Stimulated activated CD8-positive, alpha-beta memory T cell treated with anti-CD3 and anti-CD28 coated beads, Interleukin-7, amount 100 ng/mL, for 24 hours (primary cell): ENCODE measurements at places on chromosomes 16 and 17.

GRCh38 chr17:18141210-18141803, 32.8 kb downstream of the MYO15A start:
- no peak for DNase-seq

- DNase-seq: no peak
Observed at GRCh38 chr16:10581507-10581906, 1.1 kb upstream of the EMP2 start.

- DNase-seq: no peak
Observed at GRCh38 chr17:8426094-8426720, 9.5 kb upstream of the NDEL1 start.

DNA sequence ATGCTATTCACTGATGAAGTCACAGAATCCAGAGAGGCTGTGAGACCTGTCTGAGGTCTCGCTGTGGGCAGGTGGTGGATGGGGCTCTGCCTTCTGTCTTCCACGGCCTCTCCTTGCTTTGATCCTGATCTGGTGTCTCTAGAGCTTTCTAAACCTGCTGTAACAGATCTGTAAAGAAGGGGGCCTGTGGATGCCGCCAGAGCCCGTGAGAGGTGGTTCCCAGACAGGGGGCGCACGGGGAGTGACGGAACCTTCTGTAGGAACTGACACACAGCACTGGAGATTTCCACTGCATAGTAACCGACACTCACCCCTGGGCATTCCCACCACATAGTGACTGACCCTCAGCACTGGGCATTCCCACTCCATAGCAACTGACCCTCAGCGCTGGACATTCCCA, 16.0 kb downstream of the CBFA2T3 start:
- no peak for DNase-seq

DNA sequence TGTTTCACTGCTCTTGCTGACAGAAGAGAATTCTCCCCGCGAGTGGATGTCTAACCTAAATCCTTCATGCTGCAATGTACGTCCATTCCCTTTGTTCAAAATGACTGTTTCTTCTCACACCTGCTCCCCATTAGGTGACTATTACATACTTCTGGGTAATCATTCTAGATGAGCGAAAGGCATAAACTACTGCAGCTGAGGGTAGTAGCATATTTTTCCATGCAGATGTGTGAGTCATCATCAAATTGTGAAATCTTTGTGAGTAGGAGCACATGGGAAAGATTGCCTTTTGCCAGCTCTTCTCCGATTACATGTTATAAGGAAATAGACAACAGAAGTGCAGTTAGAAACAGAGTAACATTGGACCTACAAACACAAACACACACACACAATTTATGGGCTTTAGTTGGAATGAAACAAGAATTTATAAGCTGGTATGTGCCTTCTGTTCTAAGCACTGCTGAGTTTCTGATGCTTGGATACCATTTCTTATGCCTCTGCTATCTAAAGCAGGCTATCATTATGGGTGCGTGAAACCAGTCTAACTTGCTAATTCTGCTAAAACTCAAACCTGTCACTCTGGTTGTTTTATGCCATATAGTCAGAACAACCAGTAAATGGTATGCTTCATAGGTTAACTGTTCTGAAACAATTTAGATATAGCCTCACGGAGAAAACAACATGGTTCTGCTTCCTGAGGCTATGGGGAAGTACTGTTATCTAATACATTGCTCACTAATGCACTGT, 346.9 kb upstream of the PSMD7 start:
- no peak for DNase-seq

GRCh38 chr17:69448431-69449102, 34.1 kb downstream of the MAP2K6 start:
- no peak for DNase-seq

GRCh38 chr16:15958703-15959348, 9.4 kb downstream of the ABCC1 start:
- no peak for DNase-seq

DNA sequence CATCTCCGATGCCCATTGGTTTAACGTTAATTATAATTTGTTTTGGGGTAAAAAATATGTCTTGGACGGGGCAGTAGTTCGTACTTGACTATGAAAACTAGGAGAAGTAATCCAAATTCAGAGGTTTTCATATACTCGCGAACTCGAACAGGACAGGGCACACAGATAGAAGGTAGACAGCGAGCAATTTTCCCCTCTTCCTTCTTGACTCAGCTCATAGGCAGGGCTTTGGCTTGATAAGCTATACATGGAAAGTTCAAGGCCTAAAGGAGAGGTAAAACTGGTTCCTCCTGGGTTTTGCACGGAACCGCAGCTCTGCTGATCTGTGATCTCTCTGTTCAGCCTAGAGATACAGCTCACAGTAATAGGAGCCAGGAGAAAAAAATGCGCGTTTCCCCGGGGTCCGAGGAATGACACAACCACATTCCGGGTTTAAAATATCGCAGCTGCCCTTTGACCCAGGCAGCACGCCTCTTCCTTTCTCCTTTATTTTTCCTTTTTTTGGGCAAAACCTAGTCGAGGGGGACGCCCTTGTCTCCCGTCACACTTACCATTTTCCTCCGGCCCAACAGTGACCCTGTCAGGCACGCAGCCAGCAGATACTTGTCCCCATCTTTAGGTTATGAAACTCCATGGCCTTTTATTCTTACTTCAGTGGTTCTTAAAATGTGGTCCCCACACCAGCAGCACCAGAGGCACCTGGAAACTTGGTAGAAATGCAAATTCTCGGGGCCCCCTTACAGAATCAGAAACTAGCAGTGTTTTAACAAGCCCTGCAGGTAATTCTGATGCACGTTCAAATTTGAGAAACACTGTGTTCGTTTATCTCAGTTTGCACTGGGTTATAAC, 1.7 kb upstream of the LASP1 start:
- no peak for DNase-seq

- no peak for DNase-seq
Observed at GRCh38 chr16:26992666-26993349, 73.9 kb upstream of the C16orf82 start.
